Muscle of arm (tissue), 14 donors: ENCODE measurements at places on chromosomes 12 and 14. TPM values are rescaled to one million over a fixed set of nuclear protein-coding genes. Genes with fewer than 3 reads are reported as not detected.
A peak's percentile ranks its signal among the peaks of the same experiment; 100 is the strongest.

Gene GARIN6
- polyA plus RNA-seq = not detected

Gene CPM
- 5.7 TPM for polyA plus RNA-seq

Gene TAS2R8
- not detected for polyA plus RNA-seq

Gene DAO
- 0.39 TPM for polyA plus RNA-seq

Gene CLIP1
- 25.8 TPM for polyA plus RNA-seq

Gene CEBPE
- polyA plus RNA-seq = not detected

Gene MYF6
- 111 TPM for polyA plus RNA-seq

Gene LRRC43
- polyA plus RNA-seq = 0.26 TPM

Gene MAP1LC3B2
- 6.9 TPM for polyA plus RNA-seq

DNA sequence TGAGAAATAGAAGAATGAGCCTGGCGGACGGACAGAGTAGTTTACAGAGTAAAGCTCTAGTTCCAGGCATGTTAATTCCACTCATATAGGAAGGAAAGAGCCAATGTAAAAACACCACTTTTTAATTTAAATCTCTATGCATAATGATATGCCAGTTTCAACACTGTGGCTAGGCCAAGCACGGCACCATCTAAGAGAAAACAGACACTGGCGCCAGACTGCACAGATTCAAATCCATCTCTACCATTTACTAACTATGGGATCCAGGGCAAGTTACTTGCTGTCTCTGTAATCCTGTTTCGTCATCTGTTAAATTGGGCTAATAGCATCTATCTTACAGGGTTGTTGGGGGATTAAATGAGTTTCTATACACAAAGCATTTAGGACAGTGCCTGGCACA, 27.5 kb downstream of the RMST start:
- DNase-seq = no peak

- DNase-seq = no peak
Observed at GRCh38 chr14:95056476-95056875, 100.9 kb downstream of the DICER1 start.

- DNase-seq = peak; percentile 38
Observed at GRCh38 chr14:64465191-64465822, at the start of gene AKAP5. Gene AKAP5 (plus strand): TSS chr14:64465499. CDS start chr14:64468395, 2,896 bp downstream.

DNA sequence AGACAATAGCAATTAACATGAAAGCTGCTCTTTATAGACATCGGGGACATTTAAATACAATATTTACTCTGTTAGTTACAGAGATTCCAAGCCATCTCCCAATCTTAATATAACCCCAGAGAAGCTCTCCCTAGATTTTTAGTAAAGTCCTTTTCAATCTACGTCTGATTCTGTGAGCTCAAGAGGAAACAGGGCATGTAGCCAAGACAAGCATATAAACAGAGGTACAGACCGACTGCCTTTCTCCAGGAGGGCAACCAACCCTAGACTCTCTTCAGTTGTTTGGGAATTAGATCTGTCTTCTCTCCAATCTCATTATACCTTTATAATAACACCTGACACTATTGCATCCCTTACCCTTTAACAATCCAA, 57.4 kb downstream of the TMTC1 start:
- DNase-seq = no peak

DNA sequence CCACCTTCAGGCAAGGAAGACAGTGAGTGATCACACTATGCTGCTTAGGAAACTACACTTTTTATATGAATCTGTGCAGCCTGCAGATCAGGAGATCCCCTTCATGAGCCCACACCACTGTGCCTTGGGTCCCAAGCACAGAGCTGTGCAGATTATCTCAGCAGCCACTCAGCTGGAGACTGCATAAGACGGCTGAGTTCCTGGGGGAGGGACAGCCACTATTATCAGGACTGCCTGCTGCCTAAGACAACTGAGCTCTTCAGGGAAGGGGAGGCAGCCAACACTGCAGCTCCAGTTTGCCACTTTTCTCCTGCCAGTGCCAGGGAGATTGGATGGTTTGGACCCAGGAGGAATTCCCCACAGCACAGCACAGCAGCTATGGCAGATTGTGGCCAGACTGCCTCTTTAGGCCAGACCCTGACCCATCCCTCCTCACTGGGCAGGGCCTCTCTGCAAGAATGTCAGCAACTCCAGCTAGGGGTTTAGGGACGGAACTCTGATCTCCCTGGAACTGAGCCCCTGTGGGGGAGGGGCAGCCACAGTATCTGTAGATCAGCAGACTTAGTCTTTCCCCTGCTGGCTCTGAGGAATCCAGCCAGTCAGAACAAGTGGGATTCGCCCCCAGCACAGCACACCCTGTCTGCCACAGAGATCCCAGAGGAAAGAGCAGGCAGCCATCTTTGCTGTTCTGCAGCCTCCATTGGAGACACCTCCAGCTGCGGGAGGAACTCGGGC, 141.3 kb downstream of the KLHL28 start:
- DNase-seq = no peak

GRCh38 chr12:23133471-23133870, 508.5 kb downstream of the ETNK1 start:
- DNase-seq = no peak

DNA sequence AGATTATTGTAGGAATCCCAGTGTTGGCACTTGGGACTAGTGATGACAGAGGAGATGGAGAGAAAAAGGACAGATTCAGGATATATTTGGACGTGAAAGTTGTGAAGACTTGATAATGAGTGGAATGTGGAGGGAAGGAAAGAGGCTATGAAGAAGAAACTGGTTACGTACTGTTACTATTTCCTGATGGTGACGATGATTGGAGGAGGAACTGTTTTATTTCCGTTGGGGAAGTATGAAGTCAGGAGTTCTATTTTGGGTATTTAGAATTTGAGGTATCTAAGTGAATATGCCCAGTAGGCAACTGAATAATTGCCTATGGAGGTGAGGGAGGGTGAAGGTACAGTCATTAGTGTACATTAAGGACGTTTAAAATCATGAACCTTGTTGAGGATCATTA, 207.2 kb downstream of the TMTC2 start:
- DNase-seq = no peak

- no peak for DNase-seq
Observed at GRCh38 chr14:104553166-104554087, 26.1 kb upstream of the C14orf180 start.

- DNase-seq = no peak
Observed at GRCh38 chr14:90858511-90858910, 42.3 kb upstream of the TTC7B start.

DNA sequence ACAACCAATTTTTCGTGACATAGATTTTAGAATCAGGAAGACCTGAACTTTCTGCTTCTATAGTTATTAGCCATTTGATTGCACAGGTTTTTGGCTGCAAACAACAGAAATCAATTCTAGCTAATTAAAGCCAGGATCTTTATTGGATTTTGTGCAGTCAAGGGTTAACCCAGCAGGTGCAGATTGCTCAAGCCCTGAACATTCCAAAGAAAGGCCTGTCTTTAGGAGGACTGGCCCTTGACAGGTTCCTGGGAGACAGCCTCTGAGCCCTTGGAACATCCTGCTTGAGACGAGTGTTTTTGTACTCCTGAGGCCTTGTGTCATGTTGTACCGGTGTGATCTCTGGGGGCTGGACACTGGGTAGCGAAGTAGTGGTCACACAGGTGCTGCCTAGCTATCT, 174.6 kb downstream of the PTCSC3 start:
- no peak for DNase-seq

DNA sequence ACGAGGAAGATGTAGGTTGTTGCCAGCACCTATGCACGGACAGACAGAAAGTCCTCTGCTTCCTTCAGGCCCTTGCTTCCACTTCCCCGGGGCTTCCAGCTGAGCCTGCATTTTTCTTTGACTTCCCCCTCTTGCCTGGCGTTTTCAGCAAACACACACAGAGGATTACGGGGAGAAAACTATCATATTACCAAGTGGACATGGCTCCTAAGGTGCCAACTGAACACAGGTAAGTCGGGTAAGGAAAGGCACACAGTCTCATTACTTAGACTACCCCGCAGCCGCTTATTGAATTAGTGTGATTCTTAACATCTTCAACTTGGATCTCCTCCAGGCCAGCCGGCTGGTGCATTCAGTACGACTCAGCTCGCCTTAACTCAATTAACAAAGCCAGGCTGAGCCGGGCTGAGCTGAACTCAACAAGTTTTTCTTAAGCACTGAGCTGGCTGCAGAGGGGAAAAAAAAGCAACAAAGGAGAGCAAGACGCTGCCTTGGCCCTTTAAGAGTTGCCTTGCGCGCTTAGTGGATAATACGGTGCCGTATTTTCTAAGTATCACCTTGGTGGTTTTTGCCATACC, 19.2 kb upstream of the MAP1LC3B2 start:
- DNase-seq = peak; percentile 82

DNA sequence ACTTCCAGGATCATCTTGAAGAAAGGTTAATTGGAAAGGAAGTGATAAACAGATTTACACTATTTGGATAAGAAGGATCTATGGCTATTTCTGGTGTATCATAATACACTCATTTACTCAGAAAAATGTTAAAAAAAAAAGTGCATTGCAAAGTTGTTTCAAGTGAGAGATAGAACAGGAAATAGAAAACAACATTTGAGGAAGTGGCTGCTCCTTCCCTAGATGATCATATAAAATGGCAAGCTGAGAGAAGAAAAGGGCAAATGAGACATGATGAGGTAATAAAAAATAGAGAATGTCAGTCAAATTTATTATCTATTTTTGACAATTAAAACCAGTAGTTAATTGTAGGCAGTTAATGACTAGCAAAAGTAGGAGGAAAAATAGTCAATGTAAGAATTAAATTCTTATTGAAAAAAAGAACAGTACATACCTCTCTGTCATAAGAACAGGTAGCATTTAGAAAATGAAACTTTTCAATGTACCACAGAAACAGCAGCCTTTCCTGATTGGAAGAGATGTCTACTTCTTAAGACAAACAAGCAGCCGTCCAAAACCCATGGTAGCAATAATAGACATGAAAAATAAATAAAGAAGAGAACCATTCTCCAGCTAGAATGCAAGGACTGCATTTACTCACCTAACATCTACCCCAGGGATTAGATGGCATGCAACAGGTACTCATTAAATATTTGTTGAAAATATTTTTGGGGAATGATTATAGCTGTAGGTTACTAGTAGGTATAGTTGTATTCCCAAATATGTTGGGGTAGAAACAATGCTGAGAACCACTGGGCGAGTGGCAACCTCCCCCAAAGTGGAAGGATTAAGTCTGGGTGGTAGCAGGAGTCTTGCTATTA, 63.9 kb upstream of the GRIP1 start:
- DNase-seq = no peak

GRCh38 chr14:54202288-54202687, 194.5 kb upstream of the CDKN3 start:
- DNase-seq = no peak

- no peak for DNase-seq
Observed at GRCh38 chr12:116650585-116651087, 87.2 kb downstream of the SPRING1 start.

DNA sequence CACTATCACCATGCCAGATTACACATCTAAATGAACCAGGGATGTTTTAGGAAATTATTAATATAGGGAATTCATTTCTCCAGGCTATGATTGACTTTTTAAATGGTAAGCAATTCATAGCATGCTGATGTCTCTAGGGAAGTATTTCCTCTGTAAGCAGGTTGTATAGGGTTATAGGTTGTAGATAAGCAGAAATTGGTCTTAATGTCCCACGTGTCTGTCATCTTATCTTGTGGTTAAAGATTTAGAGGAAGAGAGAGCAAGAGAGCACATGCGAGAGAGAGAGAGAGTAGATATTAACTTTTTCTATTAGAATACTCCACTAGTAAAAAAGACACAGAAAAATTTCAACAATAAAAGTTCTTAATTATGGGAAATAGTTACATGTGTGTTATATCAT, 32.6 kb downstream of the TRHDE start:
- DNase-seq = no peak

GRCh38 chr12:26281320-26281719, 85.9 kb downstream of the SSPN start:
- no peak for DNase-seq

GRCh38 chr12:130715998-130716968, at the start of gene RIMBP2:
Gene RIMBP2 (minus strand): TSS chr12:130716299. CDS start chr12:130479013, 237,286 bp downstream.
- DNase-seq = peak; percentile 38

GRCh38 chr12:77615332-77615731, 215.4 kb upstream of the NAV3 start:
- no peak for DNase-seq

DNA sequence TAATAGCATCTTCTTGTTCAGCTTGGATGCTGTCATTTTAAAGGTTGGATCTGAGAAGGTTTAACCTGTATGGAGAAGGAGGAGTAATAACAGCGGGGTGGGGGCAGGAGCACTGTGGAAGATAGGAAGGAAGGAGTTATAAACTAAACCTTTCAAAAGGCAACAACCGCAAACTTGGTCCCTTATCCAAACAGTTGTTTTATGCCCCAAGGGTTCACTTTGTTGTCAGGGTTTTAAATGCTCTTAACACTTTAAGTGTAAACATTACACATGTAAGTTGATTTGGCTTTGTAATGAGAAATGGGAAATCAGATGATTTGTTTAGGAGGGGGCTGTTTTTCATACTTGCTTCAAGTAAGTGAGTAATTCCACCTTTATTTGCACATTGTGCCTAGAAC, 3.0 kb downstream of the NPAS3 start:
- no peak for DNase-seq
